Dermis microvascular lymphatic vessel endothelial cell (primary cell): ENCODE measurements at places on chromosomes 3 and 15.

- no peak for DNase-seq
Observed at GRCh38 chr15:22262613-22263020, 182.3 kb downstream of the OR4M2 start.

- no peak for DNase-seq
Observed at GRCh38 chr3:52270252-52270754, 8.1 kb downstream of the WDR82 start.

GRCh38 chr3:59040902-59041301, 8.9 kb downstream of the CFAP20DC start:
- DNase-seq: no peak

DNA sequence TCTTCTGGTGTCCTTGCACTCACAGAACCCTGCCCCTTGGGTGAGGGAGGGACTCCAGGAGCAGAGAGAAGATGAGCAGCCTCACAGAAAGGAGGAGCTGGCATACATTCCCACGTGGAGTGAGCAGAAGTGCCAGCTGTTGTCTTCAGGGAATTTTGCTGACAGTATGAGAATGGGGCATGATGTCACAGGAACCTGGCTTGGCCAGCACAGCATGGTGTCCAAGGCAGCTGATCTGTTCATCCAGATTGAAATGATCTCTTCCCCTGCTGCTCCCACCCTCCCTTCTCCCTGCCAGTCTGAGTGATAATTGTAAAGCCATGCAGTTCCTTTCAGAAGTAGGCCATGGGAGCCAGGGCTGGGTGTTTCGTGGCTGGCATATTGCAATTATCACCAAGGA, 53.3 kb downstream of the GJD2 start:
- no peak for DNase-seq

DNA sequence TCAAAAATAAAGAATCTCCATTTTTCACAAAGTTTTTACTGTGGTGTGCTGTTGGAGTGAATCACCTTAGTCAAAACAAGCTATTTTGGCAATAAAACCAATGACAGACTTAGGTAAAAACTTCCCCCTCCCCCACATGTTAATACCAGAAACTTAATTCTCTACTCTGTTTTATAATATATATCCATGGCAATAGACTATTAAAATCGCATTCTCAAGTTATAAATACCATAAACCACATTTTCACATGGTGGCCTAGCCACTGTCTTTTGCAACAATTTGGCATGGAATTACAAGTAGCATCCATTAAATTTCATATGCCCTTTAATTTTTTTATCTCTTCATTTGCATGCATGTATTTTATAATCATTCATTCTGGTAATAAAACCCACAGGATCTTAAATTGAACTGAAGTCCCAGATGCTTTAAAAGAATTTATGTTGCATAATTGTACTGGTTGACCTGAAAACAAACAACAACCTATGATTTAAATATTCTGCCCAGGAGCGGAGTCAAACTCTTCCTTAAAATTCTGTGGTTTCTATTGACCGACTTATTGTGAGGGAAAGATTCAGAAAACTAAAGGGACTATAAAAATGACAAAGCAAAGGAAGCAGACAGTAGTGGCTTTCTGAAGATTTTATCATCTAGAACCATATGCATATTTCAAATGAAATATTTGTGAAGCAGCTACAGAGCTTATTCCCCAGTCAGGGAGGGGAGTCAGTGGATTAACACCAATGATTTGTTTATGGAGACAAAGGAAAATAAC, 229.0 kb upstream of the TBL1XR1 start:
- no peak for DNase-seq

GRCh38 chr3:10547413-10547812, 42.0 kb upstream of the ATP2B2 start:
- no peak for DNase-seq

GRCh38 chr3:72973031-72973723, 23.4 kb upstream of the PPP4R2 start:
- DNase-seq: no peak

- no peak for DNase-seq
Observed at GRCh38 chr3:106030627-106030963, 161.8 kb upstream of the CBLB start.

- no peak for DNase-seq
Observed at GRCh38 chr3:56858331-56858730, 56.6 kb upstream of the ARHGEF3 start.
